Fibroblast of mammary gland (primary cell): ENCODE measurements at places on chromosomes 4 and X.
A peak's percentile ranks its signal among the peaks of the same experiment; 100 is the strongest.

DNA sequence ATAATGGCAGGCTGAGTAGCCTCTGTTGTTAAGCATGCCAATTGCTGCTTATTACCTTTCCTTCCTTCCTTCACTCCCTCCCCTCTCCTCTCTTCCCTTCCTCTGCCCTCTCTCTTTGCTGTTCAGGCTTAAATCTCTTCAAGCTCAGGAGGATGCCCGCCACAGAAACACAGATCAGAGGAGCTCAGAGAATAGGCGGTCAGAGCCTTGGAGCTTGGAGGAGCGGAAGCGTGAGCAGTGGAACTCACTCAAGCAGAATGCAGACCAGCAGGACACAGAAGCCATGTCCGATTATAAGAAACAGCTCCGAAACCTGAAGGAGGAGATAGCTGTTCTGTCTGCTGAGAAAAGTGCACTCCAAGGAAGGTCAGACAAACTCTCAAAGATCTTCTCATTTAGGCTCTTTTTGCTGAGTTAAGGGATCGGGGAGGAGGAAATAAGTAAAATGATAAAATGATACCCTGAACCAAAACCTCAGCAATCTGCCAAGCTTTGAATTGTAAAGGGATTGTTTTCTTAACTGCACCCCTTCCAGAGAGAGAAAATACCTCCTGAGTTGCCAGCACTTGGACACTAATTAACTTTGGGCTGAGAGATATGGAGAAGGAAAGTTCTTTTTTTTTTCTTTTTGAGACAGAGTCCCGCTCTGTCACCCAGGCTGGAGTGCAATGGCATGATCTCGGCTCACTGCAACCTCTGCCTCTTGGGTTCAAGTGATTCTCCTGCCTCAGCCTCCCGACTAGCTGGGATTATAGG is 20.9 kb downstream of the SPATA18 start:
- DNase-seq: no peak

GRCh38 chr4:64495946-64496345 is 86.7 kb upstream of the TECRL start:
- DNase-seq: no peak

- peak; percentile 34 for DNase-seq
These were observed 581.3 kb upstream of the TENM3 start for GRCh38 chr4:181661923-181662322.

- no peak for DNase-seq
These were observed 108.3 kb downstream of the TBC1D19 start for GRCh38 chr4:26692014-26692726.

DNA sequence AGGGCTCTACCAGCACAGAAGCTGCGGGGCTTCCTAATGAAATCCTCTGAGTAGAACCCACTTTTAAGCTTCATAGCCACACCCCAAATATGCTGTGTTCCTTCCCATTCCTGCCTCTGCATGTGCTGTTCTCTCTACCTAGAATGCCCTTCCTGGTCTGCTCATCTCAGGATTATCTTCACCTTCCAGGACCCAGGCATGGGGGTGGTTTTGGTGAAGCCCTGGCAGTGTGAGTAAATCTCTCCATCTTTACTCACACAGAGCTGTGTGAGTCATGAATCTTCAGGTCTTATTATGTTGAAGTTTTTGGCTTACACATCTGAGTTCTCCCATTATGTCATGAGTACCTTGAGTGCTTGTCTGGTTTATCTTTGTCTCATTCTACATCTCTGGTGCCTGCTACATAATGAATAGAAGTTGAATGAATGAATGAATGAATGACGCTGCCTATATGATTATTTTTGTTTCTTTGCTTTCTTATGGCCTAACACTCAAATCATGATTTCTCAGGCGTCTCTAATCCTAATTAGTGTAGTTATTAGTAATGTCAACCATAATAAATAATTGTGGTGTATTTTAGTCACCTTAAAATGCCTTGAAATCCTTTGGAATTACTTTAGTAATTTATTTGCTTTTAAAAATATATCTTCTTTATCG is 41.9 kb downstream of the HADH start:
- peak; percentile 55 for DNase-seq

- DNase-seq: peak; percentile 4
These were observed 124.5 kb upstream of the AGA start for GRCh38 chr4:177566691-177567090.

DNA sequence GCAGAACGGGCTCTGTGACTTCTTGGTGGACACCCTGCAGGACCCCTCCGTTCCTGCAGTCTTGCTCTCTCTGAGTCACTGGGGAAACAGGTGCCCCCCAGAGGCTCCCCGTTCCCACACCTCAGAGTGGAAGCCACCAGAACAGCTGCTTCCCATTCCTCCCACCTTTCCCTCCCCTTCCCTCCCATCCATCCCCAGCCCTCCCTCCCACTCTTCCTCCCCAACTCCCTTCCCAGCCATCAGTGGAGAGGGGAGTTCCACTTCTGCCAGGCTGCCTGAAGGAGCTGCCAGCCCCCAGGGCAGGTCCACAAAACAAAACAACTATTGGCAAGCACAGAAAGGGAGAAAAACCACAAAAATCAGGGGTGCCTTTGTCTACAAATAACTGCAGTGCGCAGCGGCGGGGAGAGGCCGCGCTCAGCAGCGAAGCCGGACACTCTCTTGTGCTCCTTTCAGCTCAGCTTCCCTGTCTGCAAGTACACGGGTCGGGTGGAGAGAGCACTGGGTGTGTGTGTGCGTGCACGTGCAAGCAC is 8.1 kb downstream of the SSR4 start:
- no peak for DNase-seq

- peak; percentile 69 for DNase-seq
These were observed 81.7 kb downstream of the RELL1 start for GRCh38 chr4:37604461-37604860.

GRCh38 chr4:70269674-70270073 is 27.3 kb downstream of the CSN3 start:
- DNase-seq: peak; percentile 3

DNA sequence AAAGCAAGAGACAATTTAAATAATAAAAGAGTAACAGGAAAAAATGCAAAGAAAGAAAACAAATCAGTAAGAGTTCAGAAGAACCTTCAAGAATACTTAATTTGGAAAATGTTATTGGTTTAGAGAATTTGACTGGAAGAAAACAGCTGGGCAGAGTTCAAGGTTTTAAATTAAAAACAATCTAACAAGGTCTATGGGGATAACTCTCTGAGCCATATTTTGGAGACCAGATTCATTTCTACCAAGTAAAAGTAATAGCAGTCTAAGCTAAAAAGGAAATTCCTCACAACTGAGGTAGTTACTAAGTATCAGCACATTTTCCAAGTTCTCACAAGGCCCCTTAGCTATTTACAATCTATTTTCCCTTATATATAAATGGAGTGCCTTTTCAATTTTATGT is 82.4 kb upstream of the TFDP3 start:
- DNase-seq: no peak

DNA sequence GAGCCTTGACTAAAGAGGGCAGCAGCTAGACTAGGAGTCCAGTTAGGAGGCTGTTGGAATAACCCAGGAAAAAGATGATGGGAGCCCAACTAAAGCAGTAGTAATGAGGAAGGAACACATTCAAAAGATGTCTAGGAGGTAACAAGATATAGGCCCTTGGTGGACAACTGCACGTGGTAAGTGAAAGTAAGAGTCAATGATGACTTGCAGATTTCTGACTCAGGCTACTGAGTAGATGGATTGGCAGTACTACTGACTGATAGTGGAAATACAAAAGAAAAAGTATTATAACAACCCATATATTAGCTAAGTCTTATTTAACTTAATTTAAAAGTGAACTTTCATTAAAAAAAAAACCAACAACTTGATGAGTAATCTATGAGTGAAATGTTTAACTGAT is 74.0 kb downstream of the PAK3 start:
- DNase-seq: peak; percentile 67

DNA sequence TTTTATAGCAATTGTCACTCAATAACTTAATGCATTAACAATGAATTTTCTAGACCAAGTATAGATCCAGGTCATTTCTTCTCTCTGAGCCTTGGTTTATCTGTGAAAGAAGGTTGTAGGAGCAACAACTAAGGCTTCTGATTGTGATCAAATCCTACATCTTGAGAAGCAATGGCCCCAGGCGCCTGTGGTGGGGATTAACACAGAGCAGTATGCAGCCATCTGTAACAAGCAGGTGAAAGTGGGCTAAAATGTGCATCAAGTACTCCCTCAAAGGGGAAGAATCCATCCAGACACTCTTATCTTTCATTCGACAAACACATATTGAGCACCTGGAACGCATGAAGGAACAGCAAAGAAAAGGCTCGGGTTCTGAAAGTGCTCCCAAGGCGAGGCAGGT is 19.1 kb upstream of the SETD7 start:
- no peak for DNase-seq

DNA sequence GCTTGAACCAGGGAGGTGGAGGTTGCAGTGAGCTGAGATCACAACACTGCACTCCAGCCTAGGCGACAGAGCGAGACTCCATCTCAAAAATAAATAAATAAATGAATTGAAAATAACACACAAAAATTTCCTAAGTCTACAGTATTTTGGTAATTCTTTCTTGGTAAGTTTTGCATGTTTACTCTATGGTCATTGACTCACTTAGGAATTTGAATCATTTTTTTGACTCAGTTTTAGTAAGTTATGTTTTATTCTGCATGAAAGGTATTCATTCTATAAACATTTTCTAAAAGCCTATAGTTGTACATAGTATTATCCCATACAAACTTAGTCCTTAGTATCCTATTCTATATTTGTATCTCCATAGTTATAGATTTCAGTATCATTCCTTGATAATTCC is 772.9 kb upstream of the SLIT2 start:
- DNase-seq: peak; percentile 29

DNA sequence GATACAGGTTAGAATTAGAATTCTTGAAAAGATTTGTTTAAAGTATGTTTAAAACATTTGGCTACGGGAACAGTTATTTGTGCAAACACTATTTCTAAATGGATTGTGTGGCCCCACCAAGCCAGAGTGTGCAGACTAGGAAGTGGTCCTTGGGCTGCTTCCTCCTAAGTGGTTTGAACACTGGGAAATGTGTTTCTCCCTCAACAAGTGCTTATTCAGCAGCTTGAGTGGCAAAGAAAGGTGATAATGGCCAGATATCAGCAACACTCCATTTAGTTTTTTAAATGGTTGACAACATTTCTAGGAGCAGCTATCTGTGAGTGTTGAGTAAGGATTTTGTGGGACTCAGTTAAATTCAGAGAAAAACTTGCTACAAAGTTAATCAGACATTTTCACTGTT is 141.4 kb upstream of the LNX1 start:
- DNase-seq: no peak

GRCh38 chr4:182975806-182976205 is 58.6 kb upstream of the DCTD start:
- peak; percentile 77 for DNase-seq

- DNase-seq: no peak
These were observed 57.5 kb downstream of the HHIP start for GRCh38 chr4:144703494-144703893.

DNA sequence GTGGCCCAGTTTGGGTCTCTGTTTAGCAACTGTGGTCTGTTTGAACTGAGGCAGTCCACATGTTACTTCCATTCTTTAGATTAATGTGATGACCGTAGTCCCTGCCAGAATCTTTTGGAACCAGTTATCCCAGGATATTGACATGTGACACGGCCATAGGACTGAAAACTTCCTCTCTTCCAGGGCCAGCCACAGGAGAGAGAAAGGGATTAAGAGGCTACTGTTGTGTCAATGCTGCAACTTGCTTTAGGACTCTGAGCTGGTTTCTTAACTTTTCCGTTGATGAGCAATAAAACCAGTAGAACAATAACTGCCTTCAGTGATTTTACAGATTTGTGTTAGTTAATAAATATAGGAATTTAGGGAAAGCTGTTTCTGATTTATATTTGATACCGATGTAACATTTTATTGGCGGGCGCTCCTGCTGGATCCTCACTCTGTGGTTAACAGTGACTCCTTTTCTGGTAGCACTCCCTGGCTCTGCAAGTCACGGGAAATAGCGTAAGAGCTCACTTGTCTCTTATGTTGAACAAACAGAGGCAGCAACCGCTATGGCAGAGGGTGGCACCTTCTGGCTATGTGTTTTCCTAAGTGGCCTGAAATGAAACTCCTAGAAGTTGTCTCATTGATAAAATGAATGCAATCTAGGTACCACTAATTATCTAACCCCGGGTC is 2.5 kb downstream of the TENM3 start:
- DNase-seq: peak; percentile 35

DNA sequence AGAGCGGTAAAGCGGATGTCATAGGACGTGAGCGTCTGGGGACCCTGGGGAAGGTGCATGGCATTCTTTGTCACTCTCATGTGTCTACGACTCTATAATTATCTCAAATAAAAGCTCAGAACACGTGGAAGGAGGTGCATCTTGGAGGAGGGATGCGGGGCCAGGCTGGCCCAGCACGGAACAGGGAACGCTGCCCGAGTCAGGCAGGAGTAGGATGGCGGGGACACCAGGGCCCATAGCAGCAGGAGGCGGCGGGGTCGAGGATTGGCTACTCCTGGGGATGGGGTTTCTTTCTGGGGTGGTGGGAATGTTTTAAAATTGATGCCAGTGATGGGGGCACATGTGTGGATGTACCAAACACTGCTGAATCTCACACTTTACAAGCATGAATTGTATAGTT is 5.4 kb upstream of the HTRA3 start:
- DNase-seq: no peak

DNA sequence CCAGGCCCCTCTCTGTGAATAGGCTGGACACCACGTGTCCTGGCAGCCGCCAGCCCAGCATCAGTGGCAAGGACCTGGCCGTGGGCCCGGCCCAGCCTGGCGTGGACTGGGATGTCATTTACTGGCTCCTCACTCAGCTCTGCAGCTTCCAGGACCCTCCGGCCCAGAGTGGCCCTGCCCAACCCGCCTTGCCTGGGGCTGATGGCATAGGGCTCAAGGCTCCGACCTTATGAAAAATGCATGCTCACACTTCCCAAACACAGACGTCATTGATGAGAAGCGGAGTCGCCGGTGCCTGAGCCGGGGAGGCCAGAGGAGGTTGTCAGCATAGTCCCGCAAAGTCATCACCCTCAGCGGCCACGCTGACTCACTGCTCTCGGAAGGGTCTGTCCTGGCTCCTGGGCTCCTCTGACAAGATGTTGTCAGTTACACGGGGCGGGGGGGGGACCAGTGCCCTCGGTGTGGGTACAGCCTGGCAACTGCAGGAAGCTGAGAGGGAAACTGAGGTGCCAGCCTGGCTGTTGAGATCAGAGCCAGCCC is 14.3 kb downstream of the CFAP99 start:
- peak; percentile 40 for DNase-seq

DNA sequence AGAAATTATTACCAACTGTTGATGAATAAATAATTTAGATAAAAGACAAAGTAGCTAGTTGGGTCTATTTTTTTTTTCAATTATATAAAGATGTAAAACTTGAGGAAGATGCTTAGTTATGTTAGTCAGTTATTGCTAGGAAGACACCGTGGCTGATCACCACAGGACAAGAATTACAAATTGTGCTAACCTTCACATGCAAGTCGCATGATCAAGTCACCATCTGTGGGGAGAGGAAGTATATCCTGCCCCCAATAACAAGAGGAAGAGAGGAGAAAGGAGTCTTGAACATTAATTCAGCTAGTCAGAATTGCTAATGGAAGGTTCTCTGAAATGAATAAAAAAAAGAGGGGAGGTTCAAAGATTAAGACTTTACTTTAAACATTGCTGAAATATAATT is 52.3 kb downstream of the CPEB2 start:
- DNase-seq: no peak

GRCh38 chr4:95044324-95044837 is 286.6 kb downstream of the BMPR1B start:
- DNase-seq: no peak

GRCh38 chr4:182649698-182650477 is 267.3 kb downstream of the DCTD start:
- no peak for DNase-seq
